Esophagus mucosa (tissue), 1 donor: ENCODE measurements at places on chromosomes 7 and 10. TPM values are rescaled to one million over a fixed set of nuclear protein-coding genes. Genes with fewer than 3 reads are reported as not detected.

GRCh38 chr7:134279898-134280297 is 36.8 kb downstream of the SLC35B4 start:
- no peak for ATAC-seq

DNA sequence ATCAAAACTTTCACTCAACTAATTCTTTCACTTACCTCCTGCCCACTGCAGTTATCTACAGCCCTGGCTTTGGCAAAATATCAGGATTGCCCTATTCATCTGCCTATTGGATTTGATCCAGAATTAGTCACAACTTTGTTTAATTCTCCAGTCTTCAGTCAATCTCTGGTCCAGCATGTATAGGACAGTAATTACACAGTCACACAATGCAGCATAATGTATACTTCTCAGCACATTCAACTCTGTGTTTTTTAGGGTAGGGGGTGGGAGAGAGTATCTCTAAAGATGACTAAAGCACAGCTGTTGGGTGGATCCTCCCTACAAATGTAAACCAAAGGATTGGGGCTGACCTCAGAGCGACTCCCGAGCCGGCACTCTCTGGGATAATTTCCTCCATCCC is 17.7 kb upstream of the NRP1 start:
- ATAC-seq, result no peak

- ATAC-seq, result peak; percentile 100
Measured at GRCh38 chr10:112519133-112519761, 72.2 kb downstream of the VTI1A start.

GRCh38 chr10:114540236-114540635 is 117.8 kb downstream of the ABLIM1 start:
- ATAC-seq, result no peak

DNA sequence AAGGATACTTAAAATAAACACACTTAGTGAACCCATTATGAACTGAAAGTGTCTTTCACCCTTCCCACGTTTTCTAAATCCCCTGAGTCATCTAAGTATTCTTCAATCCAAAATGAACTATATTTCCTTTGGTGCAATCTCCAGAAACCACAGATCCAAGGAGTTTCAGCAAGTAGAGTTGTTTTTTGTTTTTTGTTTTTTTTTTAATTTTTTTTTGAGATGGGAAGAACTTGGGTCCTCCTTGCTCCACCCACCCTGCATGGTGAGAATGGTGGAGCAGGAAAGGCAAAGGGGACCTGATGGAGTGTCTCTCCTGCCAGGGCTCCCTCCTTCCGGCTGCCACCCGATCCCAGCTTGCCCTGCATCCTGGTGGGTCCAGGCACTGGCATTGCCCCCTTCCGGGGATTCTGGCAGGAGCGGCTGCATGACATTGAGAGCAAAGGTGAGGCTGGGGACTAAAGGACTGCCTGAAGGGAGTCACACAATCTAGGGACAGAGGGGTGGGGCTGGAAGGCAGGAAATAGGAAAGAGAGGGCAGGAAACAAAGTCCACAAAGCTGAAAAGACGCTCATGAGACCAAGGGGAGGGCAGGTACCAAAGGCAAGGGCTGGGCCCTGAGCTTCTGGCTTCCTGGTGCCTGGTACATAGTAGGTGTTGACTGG is 12.1 kb downstream of the ATG9B start:
- peak; percentile 22 for ATAC-seq

DNA sequence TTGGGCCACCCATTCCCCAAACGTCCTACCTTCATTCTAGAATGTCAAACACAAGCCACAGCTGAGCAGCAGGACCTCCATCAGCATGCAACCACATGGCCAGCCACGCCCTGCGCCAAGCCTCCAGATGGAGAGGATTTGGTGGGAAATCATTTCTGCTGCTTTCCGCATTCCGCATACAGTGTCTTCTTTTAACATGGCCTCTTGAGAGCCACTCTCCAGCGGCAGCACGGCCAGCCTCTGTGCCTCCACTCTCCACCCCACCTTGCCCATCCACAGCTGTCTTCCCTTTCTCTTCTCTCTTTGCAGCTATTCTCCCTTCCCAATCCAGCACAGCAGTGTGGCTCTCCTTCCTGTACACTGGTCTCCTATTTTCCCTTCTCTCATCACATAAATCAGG is 389.1 kb downstream of the PAXIP1 start:
- no peak for ATAC-seq

- no peak for ATAC-seq
Measured at GRCh38 chr7:16638282-16639280, 7.0 kb downstream of the ANKMY2 start.

TCAF2 gene
- total RNA-seq, result 9.8 TPM

EPHB6 gene
- 18.1 TPM for total RNA-seq

OR13A1 gene
- 0.32 TPM for total RNA-seq
